ENCODE measurements at places on chromosomes 6 and 20.

- DNase-seq, result no peak
Measured at GRCh38 chr6:94673251-94673650, 904.1 kb upstream of the MANEA start.

DNA sequence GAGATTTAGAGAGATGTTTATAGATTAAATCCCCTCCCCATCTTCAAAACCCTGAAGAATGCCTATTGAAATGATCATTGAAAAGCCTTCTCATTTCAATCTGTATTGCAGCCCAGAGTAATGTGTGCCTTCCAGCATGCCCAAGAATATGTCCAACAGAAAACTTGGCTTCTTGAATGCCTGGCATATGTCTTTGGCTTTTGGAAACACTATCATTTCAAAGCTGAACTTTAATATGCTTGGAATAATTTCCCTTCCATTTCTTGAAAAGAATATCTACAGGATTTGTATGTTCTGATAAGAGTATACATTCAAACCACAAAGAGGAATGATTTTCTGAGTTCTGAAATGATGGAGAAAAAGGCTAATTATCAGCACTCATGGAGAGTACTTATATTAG lies 11.9 kb upstream of the PBOV1 start:
- DNase-seq, result no peak

- no peak for DNase-seq
Measured at GRCh38 chr20:3819411-3820047, 818 bp upstream of the AP5S1 start.

DNA sequence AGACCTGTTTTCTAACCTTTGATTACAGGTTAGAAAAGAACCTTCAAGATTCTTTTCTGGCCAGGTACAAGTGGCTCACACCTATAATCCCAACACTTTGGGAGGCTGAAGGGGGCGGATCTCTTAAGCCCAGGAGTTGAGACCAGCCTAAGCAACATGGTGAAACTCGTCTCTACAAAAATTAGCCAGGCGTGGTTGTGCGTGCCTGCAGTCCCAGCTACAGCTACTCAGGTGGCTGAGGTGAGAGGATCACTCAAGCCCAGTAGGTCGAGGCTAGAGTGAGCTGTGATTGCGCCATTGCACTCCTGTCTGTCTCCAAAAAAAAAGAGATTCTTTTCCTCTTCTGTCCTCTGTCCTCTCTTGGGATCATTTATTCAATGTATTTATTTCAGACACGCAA lies 14.5 kb downstream of the PPIL1 start:
- no peak for DNase-seq

- no peak for DNase-seq
Measured at GRCh38 chr6:47371139-47371869, 61.6 kb upstream of the TNFRSF21 start.

DNA sequence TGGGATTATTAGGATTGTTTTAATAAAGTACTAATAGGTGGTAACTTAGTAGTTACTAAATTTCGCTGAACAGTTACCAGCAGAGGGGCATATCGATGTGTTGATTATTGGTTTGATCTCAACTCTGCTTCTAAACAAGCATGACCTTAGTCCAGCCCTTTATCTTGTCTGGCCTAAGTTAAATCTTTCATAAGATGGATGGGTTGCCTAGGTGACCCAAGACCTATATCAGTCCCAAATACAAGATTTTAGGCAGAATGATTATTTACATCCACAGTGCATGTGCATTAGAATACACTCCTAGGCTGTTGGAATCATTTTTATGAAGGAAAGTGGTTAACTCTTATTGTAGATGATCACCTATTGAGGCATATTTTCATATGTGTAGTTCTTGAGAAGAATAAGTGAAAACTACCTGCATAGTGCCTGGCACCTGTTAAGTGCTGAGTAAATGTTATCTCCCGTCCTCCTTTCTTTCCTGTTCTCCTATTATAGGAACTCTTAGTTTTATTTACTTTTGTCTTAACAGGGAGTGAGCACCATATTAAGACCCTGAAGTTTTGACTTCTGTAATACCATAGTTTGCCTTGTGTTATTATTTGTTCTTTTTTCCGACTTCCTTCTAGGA lies 1.1 kb downstream of the HSF2 start:
- no peak for DNase-seq

- no peak for DNase-seq
Measured at GRCh38 chr6:96889146-96889545, 8.5 kb downstream of the NDUFAF4 start.

- no peak for DNase-seq
Measured at GRCh38 chr20:57312138-57312537, 17.5 kb upstream of the SPO11 start.

DNA sequence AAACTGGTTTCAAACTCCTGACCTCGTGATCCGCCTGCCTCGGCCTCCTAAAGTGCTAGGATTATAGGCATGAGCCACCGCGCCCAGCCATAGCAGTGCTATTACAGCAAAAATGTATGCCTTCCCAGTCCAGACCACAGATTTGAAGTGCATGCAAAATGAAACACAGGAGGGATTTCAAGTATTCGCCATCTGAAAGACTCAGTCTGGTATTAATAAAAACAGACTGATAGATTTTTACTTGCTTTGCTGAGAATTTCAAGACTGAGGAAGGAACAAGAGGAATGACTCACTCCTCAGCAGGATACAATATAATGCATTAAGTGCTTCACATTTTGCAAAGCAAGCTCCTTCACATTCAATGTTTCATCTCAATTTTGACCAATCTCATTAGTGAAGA lies 134.9 kb downstream of the TMEM200A start:
- DNase-seq, result no peak

DNA sequence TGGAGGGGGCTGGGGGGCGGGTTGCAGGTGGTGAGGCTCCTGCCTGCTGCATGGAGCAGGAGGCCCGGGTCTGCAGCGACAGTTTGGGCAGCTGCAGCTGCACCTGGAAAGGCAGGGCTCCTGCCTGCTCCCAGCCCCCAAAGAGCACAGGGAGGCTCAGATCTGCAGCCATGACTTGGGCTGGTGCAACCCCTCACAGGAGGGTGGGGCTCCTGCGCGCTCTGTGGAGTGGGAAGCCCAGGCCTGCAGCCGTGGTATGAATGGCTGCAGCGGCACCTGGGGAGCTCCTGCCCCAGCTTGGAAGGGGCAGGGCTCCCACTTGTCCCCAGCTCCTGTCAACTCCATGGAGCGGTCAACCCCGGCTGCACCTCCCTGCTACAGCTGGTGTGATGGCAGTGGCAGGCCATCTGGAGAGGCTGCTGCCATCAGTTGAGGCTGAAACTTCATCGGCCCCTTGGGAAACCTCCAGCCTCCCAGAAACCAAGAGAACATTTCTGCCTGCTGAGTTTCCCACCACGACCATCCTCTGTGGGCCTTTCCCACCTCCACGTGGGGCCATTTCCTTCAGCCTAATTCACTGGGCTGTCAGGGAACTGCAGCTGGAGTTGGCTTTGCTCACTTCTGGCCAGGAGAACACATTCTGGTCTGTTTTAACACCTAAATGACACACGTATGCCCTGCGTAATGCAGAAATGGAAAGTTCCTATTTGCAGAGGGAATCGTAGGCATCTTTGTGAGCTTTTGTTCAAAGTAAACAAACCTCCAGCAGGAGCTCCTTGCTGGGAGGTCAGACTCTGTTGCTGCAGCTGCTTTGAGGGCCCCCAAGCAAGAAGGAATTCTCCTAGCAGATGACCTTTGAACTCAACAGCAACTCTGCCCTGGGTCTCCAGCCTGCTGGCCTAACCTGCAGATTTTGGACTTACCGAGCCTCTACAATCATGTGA lies 429.0 kb downstream of the PREX1 start:
- DNase-seq, result no peak

GRCh38 chr6:157265635-157266034 lies 57.7 kb downstream of the TMEM242 start:
- DNase-seq, result no peak

- no peak for DNase-seq
Measured at GRCh38 chr20:57525328-57526086, 567 bp upstream of the CTCFL start.

GRCh38 chr6:259901-260508 lies 32.3 kb upstream of the DUSP22 start:
- peak; percentile 20 for DNase-seq

GRCh38 chr6:13711324-13711732 lies 307 bp downstream of the RANBP9 start:
- DNase-seq, result peak; percentile 81

DNA sequence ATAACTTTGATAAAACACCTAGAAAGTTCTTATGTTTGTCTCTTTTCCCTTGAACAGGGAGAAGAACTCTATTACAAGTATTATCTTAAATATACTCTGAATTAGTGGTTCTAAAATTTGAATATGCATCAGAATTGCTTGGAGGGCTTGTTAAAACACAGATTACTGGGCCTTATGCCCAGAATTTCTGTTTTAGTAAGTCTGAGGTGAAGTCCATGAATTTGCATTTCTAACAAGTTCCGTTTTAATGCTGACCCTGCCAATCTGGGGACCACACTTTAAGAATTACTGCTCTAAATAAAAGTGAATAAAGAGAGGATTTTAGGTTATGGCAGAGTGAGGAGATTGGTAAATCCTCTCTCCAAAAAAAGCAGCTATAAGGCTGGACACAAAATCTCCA lies 168.1 kb upstream of the FLRT3 start:
- DNase-seq, result no peak

- DNase-seq, result no peak
Measured at GRCh38 chr6:89348372-89348771, 4.2 kb downstream of the UBE2J1 start.

DNA sequence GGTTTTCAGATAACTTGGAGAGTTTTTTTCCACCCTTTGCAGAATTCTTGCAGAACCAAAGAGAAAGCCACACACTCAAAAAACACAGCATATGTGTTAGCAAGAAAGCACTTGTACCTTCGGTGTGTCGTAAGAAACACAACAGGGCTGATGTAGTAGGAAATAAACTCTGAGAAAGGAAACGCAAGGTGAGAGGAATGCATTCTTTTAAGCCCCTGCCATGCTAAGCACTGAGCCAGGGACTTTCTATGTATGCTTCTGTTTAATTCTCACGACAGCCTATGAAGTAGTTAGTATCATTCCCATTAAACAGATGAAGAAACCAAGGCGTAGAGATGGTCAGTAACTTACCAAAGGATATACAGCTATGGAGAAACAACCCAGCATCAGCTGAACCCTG lies 23.1 kb downstream of the NEDD9 start:
- DNase-seq, result no peak

GRCh38 chr6:156934069-156934460 lies 156.9 kb downstream of the ARID1B start:
- no peak for DNase-seq

DNA sequence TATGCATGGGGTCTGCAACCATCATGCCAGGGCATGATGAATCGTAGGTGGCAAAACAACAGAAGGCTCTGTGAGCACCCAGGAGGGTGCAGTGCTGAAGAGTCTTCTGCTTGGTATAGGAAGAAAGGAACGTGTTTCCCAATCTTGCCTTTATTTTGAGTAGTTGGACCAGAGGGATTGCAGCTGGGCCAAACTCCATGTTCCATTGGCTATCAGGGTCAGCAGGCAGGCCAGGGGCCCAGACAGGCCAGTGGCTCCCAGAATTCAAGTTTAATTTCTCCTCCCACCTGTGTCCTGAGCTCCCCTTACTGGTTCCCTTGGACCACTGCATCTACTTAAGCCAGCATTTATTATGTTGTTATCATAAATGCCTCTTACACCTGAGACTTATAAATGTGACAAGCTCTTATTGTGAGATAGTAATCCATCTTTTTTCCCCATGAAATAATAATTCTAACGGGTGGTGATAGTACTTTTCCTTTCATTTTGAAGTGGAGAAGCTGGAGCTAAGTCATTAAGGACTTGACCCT lies 918 bp upstream of the TRIM38 start:
- no peak for DNase-seq

- DNase-seq, result no peak
Measured at GRCh38 chr6:143507358-143508145, 4.0 kb downstream of the FUCA2 start.

DNA sequence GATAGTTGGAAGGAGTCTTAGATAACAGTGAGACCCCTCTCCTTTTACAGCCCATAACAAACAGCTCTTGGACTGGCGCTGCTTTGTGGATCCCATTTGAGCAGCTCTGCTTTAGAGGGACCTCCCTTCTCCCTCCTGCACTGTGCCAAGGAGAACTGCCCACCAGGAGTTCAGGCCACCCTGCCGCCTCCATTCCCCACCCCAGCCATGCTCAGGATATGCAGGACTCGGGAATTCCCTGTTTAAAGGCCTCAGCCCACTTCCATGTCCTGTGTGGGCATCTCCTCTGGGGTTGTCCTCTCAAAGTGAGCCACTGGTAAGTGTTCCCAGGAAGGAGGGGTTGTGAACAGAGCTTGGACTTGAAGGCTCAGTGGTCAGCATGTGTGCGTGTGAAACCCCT lies 312.6 kb upstream of the RNF24 start:
- no peak for DNase-seq

DNA sequence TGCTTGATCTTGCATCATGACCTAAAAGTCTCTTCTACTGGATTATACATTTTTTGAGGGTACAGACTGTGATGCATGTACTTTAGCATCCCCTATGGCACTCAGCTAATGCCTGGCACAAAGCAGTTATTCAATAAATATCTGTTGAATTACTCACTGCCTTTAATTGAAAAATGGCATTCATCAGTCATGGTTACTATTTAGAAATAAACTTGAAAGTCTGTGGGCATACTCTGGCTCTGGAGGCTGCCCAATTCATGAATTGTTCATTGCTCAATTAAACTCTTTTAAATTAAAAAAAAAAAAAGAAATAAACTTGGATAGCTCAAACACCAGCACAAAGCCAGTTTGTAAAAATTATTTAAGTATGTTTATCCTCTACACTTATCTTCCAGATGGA lies 40.0 kb downstream of the HEBP2 start:
- no peak for DNase-seq

DNA sequence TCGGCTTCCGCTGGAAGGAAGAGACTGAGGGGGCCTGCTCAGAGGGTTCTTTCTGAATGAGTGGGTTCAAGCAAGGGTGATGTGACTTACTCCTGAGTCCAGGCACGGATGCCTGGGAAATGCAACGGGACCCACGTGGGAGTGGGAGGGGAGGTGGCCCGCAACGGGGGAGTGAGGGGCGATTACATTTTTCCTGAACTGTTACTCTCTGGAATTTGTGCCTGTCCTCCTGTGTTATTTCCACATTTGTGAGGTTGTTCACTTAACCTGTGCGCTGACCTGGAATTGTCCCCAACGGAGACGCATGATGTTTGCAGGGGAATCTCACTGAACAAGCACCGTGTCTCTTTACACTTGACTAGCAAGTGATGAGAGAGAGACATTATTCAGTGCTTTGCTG lies 209.4 kb downstream of the CDH4 start:
- DNase-seq, result no peak

- DNase-seq, result no peak
Measured at GRCh38 chr20:32638848-32639247, 34.9 kb downstream of the C20orf203 start.

GRCh38 chr6:125104425-125104824 lies 49.1 kb upstream of the TPD52L1 start:
- no peak for DNase-seq

GRCh38 chr20:45611054-45611453 lies 18.5 kb upstream of the WFDC10A start:
- peak; percentile 47 for DNase-seq

- DNase-seq, result no peak
Measured at GRCh38 chr6:113694278-113695077, 162.7 kb upstream of the MARCKS start.
